ENCODE measurements at places on chromosomes 7 and 10.
A peak's percentile ranks its signal among the peaks of the same experiment; 100 is the strongest.

GRCh38 chr10:28948046-28948445 is 270.7 kb downstream of the BAMBI start:
- DNase-seq: no peak

GRCh38 chr10:71312811-71313789 is 6.0 kb upstream of the SLC29A3 start:
- DNase-seq: peak; percentile 54

- DNase-seq: peak; percentile 95
These were observed 4.8 kb downstream of the ANK3 start for GRCh38 chr10:60384708-60385398.

- peak; percentile 82 for DNase-seq
These were observed 28.9 kb downstream of the GNA12 start for GRCh38 chr7:2814946-2815874.

DNA sequence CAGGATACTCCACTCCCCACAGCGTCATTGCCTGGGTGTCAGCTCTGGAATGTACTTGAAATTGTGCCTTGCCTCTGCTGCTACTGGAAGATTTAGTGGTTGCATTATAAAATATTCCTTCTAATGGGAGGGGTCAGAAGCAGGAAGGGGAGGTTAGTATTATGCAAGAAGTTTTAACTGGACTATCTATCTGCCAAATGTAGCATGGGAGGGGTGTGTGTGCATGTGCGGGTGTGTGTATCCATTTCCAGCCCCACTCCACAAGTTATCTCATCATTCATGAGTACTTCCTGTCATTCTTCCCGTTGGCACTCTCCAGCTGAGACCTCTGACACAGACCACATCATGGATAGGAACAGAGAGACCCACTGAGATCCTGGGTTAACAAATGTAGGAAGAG is 13.4 kb downstream of the MBL2 start:
- no peak for DNase-seq

GRCh38 chr7:51154201-51154600 is 162.4 kb downstream of the COBL start:
- DNase-seq: no peak

DNA sequence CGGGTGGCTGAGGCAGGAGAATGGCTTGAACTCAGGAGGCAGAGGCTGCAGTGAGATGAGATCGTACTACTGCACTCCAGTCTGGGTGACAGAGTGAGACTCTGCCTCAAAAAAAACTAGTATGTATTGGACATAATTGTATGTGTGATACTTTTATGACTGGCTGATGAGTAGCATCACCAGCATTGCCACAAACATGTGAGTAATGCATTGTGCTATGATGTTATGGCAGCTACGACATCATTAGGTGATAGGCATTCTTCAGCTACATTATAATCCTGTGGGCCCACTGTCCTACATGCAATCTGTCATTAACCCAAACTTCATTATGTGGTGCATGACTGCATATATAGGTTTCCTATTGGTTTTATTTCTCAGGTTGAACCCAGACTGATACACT is 352.4 kb downstream of the GALNT17 start:
- DNase-seq: no peak
